ENCODE measurements at places on chromosomes 12 and 14.

GRCh38 chr14:103356024-103356682 is 22.1 kb downstream of the EIF5 start:
- DNase-seq = no peak

DNA sequence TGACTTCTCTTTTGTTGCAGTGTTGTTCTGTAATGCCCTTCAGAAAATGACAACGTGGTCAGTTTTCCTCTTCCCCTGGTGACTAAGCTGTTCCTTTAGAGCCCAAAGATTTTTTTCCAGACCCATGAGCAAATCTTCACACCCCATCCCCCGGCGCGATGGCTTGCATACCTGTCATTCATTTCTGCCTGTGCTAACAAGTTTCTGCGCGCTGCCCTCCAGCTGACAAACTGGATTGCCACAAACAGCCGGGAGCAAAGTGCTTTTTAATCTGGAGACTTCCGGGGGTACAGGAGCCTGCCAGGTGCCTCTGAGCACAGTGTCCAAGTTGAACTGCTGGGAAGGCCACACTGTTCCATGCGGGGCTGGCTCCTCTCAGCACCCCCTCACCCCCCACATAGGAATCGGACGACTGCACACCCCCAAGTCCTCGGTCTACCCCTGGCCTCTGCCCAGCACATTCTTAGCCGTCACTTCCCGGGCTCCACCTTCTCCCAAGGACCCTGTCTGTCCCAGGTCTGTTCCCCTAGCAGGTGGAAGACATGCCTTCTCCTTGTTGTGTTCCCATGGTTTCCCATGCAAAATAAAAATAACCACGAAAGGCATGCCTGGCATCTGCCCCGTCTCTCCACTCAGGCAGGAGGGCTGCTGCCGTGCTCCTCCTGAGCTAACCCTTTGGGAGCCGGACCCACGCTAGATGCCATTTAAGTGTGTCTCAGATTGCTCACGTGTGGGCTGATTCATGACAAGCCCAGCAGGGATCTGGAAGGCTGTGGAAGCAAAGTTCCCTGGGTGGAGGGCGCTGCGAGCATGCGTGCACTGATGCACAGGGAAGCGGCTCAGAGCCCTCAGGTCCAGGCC is 14.1 kb downstream of the RILPL1 start:
- DNase-seq = no peak

- no peak for DNase-seq
Measured at GRCh38 chr12:106982229-106982628, 4.7 kb downstream of the MTERF2 start.

GRCh38 chr14:50560931-50561285 is 963 bp downstream of the ATL1 start:
- no peak for DNase-seq

DNA sequence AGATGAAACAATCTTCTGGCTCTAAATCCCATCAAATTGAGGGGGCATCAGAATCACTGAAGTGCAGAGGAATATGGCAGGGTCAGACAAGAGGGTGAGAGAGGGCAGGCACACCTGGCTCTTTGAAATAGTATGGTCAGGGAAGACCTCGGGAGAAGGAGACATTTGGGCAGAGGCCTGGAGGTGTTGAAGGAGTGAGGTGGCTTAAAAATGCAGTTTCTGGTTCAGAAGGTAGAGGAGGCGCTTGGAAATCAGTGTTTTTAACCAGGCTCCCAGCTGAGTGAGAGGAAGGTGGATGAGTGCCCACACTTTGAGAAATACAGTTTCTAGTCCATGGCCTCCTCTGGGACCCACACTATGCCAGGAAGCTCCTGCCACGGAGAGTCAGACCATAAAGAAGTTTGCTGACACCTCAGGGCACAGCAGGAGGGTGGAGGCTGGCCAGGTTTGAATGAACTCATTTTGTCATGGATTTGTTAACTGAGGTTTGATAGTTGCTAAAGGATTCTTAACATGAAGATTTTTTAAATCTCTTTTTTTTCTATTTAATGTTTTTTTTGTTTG is 20.1 kb downstream of the NID2 start:
- DNase-seq = no peak

- DNase-seq = no peak
Measured at GRCh38 chr12:117060246-117060928, 38.8 kb downstream of the TESC start.

DNA sequence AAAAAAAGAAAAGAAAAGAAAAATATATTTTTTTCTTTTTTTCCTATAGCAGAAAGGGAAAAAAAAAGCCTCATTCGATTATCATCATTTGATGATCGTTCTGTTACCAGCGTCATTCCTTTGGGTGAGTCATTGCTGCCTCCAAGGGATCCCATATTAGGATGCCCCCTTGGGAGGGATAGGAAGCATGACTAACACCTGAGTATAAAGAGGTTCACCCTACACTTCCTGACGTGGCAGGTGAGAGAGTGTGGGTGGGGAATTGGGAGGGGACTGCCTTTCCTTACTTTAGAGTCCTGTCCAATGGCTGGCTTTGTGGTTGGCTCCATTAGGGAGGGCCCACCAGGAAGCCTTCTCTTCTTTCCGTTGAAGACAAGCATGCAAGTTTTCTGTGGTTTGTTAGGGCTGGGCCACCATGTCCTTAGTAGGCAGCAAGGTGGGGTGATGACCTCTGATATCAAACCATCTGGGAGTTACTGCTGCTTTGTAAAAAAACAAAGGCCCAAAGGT is 56.1 kb upstream of the FUT8 start:
- no peak for DNase-seq

DNA sequence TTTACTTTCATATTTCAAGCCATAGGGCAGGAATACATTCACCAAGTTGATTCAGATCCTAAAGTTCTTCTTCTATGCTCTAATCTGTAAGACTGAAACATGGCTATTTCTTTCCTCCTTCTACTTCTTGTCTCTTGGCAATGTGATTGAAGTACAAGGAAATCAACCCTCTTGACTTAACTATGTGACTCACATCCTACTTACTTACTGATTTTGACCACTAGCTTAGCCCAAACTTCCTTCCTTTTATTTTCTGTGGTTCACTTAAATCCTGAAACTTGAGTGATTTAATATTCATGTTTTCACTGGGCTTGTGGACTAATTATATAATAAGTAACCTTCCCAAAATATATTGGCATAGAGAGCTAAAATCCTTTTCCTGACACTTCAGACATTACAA is 111.2 kb upstream of the NOVA1 start:
- DNase-seq = no peak

- DNase-seq = no peak
Measured at GRCh38 chr14:100321473-100322137, 1.5 kb upstream of the SLC25A47 start.

DNA sequence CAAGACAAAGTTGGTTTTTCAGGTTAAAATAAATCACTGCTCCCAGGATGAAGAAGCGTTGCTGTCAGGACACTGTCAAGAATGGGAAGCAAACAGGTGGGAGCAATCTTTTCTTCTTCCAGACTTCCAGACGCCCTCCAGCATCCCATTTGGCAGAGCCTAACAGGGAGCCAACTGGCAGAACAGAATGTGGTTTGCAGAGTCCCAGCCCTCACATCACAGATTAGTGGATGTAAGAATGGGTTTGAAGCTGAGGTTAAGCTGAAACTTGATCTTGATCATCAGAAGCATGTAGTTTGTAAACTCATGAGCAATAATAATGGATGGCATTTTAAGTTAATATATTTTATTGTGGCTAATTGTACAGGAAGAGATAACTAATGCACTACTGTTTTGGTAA is 636.4 kb downstream of the SLC6A15 start:
- DNase-seq = no peak

- DNase-seq = no peak
Measured at GRCh38 chr12:59164226-59164625, 243.9 kb upstream of the LRIG3 start.

DNA sequence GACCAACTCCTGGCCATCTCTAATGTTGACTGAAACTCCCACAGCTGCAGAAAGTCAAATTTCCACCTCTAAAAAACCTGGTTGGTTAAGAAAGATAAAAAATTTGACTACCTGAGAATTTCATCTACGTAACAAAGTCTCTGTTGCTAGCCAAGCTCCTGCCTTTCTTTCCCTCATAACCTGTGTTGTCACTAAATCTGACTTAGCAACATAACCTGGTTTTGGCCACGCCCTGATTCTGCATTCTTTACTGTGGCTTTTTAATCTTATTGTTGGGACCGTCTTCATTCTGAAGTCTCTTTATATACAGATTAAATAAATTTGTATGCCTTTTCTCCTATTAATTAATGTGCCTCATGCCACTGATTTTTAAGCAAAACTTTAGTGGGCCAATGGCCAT is 16.1 kb upstream of the CD69 start:
- no peak for DNase-seq

GRCh38 chr12:112230136-112230535 is 104.8 kb downstream of the TRAFD1 start:
- DNase-seq = no peak

DNA sequence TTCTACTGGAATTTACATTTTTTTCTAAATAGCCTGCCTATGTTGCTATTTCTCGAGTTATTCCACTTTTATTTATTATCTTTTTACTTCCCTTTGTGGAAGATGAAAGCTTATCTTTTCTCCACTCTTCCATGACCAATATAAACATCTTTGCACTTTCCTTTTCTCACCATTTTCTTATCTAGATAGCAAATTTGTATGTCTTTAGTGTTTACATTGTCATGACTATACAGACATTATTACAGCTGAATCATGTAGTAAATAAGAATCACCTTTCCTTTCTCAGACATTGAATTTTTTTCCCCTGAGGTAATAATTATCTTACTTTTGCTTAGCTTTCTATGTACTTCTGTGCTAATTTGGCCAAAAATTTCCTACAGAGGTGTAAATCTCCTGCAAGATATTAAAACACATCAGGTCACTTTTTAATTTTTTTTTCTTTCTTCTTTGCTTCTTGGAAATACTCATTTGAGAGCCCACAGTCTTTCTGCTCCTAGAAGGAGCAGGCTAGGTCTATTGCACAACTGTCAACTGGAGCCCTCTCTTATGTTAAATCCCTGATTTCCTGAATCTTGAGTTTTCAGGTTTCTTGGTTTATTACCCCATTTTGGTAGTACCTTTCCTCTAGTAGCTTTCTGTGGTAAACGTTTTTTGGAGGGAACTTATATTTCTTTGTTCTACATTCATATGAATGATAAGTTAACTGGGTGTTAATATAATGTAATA is 109.0 kb upstream of the ATP2B1 start:
- no peak for DNase-seq

GRCh38 chr12:130716969-130717366 is 869 bp upstream of the RIMBP2 start:
- no peak for DNase-seq

- DNase-seq = no peak
Measured at GRCh38 chr12:32400114-32400672, 835 bp downstream of the FGD4 start.

DNA sequence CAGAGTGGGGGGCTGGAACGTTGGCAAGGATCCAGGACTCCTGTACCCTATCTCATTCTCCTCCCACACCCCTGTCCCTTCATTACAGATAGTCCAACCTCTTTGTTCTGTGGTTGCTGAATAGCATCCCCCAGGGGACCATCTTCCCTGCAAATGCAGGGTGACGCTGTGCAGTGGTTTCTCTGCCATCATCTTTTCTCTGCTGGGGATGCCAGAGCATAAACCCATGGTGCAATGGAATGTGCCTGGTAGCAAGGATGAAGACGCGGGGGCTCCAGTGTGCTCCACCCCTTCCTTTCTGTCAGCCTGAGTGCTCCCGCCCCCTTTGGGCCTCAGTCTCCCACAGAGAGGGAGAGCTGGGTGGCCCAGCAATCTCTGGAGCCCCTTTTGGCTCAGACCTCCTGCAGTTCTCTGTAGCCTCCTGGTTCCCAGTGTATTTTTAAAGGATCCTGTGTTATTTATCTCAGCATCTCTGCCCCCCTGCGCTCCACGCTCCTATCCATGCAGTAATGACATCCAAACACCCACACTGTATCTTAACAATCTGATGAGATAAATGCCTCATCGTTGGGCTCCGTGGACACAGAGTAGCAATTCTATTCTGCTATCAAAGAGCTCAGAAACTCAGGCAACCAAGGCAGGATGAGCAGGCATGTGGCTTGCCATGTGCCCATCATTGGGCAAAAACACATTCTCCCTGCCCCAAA is 212.8 kb downstream of the CACNA1C start:
- no peak for DNase-seq

- DNase-seq = no peak
Measured at GRCh38 chr12:31591380-31591901, 505 bp upstream of the DENND5B start.

DNA sequence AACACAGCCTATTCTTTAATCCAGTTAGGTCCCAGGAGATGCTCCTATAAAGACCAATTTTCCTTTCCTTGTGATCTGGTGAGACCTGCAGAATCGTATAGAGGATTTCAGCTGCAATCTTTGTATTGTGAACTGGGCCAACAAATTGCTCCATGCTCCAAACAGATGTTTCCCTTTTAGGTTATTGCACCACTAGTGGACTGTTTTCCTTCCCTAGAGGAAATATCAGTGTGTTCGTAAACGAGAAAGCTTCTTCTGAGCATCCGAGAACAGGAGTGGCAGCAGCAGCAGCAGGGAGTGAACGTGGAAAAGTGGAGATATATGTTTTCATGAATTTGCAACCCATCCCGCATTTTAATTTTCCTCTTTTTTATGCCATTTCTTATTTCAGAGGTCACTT is 344.1 kb upstream of the PDE3A start:
- no peak for DNase-seq

- no peak for DNase-seq
Measured at GRCh38 chr12:52946334-52946733, 2.6 kb upstream of the KRT18 start.

DNA sequence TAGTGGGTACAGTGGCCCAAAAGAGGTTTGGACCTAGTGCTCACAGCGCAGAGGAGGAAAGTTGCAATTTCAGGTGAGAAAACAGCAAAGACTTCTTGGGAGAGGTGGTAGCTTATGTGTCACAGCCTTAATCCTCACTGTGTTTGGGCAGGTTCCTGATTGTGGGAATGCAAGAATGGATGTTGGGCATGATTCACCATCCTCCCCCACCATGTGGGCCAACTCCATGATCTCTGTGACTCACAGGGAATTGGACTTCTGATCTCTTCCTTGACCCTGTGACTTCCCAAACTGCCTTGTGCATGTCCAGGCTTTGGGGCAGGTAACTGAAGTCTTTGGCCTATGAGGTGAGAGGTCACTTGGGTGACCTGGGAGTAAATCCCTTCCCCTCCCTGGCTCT is 1.8 kb upstream of the CHST11 start:
- DNase-seq = no peak

DNA sequence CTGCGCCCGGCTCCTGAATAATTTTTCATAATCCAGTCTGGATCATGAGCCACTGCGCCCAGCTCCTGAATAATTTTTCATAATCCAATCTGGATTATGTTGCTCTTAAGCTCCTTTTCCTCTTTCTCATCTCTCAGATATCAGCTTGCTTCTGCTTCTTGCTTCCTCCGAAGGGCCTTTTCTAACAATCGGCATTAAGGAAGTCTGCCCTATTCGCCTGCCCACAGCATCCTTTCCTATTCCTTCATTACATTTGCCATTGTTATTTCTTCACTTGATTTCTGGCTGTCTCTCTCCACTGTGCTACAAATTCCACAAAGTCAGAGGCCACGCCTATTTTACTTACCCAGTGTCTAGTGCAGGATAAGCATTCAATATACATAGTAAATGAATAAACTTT is 83.5 kb downstream of the TTC7B start:
- DNase-seq = no peak
